Stimulated activated CD4-positive, alpha-beta T cell treated with anti-CD3 and anti-CD28 coated beads, Interleukin-15, amount 100 ng/mL, for 1 hour (primary cell): ENCODE measurements at places on chromosomes 2 and 18.

DNA sequence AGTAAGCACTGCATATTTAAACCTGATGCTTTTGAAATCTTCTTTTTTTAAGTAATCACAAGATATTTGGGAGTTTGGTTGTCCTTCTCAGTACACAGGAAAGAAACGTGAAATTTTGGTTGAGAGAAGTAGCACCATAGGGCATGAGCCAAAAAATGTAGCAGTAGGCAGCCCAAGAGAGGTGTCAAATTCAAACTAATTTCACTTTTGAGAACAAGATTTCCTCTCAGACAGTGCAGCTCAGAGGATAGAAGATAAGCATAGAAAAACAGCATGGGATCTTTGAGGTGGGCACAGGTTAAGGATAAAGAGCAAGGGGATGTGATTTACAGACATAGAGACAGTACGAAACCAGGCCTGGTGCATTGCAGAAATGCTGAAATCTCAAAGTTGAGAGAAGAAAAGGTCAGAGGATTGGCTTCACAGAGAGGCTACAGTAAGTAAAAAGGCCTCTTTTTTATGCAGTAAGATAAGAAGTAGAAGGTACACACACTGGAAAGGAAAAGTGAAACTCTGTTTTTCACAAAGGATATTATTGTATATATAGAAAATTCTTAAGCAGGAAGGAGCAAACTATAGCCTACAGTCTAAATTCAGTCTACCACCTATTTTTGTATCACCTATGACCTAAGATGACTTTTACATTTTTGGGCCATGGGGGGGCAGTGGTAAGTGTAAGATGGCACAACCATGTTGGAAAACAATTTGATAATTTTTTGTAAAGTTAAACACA lies 89.8 kb downstream of the PKP4 start:
- DNase-seq: no peak

- DNase-seq: no peak
These were observed 6.5 kb upstream of the KCNG2 start for GRCh38 chr18:79790996-79791972.

- no peak for DNase-seq
These were observed 390.3 kb downstream of the GPD2 start for GRCh38 chr2:156826341-156826933.

- no peak for DNase-seq
These were observed 932.3 kb upstream of the ACVR2A start for GRCh38 chr2:146912536-146912935.

DNA sequence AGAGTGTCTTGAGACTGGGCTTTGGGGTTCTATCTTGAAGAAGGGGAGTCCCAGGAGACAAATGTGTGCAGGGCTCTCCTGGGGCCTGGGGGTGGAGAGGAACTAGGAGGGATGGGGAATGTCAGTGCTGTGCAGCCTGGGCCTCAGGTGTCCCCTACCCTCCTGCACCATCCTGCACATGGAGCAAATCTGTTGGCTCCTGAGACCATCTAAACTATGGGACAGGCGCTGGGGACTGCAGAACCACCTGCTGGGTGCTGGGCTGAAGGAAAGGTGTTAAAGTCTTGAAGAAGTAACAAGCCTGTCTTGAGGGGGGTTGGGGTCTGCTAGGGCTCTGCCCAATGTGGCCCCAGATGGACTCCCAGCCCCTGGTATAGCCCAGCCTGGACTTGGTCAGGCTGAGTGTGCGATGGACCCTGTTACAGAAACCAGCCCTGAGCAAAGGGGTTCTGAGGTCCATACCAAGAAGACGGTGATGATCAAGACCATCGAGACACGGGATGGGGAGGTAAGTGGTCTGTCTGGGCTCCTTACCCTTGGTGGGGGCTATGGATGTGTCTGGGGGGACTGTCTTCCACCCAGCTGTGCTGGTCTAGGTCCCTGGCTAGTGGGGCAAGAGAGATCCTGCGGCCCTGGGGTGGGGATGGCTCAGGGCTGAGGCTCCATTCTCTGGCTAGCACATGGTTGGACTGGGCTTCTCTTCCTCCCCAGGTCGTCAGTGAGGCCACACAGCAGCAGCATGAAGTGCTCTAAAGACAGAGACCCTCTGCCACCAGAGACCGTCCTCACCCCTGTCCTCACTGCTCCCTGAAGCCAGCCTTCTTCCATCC lies 7.3 kb downstream of the DES start:
- no peak for DNase-seq

- DNase-seq: no peak
These were observed 73.9 kb upstream of the TTC27 start for GRCh38 chr2:32553829-32554432.

GRCh38 chr2:174675615-174676014 lies 78.0 kb upstream of the WIPF1 start:
- no peak for DNase-seq

DNA sequence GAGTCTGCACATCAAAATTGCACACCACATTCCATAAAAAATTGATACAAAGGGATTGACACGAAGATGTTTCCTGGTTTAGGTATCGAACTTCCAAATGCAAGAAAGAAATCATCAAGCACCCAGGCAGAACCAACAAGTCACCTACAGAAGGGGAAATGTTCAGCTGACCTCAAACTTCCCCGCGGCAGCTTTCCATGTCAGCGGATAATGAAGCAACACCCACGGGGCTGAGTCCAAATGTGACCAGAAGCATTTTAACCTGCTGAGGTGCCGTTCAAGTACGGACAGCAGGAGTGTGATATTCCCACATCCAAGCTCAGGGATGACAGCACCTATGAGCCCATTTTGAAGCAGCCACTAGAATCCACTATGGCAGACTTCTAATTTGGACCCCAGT lies 124.9 kb downstream of the GALNT14 start:
- DNase-seq: no peak

DNA sequence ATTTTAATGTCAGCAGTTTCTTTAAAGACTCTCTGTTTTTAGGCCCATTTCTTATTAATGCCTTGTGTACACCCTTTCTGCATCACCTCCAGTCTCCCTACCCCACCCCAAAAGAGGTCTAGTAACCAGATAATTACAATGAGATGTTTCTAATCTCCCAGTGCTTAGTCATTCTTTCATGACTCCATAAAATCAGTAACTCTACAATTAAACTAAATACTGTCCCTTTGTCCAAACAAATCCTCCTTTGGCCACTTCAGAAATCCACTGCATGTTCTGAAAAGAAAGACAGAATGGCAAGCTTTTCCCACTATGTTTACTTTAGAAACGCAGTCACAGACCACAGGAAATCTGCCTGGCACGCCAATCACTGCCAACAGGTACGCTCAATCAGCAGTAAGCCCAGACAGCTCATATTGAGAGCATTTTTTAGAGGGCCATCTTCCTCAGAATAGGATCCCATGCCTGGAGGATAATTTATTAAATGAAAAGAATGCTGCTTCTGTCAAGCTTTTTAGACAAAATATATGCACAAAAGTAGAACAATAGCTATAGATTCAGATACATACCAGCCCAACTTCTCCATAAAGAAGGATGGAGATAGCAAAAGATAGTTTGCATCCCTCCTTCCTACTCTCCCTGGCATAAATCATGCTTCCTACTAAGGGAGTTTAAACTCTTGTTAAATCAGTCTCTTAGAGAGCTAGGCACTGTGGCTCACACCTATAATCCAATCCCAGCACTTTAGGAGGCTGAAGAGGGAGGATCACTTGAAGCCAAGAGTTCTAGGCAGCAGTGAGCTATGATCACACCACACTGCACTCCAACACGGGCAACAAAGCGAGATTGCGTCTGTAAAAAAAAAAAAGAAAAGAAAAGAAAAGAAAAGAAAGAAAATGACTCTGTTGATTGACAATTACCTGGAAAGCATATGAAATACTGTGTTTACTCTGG lies 14.6 kb downstream of the CLASP1 start:
- DNase-seq: no peak
